Activated T-cell treated with anti-CD3 and anti-CD28 coated beads, Interleukin-2, amount 50 U/mL, for 72 hours (primary cell): ENCODE measurements at places on chromosomes 3 and 15.

GRCh38 chr3:134892326-134892725 is 97.3 kb downstream of the EPHB1 start:
- no peak for DNase-seq

DNA sequence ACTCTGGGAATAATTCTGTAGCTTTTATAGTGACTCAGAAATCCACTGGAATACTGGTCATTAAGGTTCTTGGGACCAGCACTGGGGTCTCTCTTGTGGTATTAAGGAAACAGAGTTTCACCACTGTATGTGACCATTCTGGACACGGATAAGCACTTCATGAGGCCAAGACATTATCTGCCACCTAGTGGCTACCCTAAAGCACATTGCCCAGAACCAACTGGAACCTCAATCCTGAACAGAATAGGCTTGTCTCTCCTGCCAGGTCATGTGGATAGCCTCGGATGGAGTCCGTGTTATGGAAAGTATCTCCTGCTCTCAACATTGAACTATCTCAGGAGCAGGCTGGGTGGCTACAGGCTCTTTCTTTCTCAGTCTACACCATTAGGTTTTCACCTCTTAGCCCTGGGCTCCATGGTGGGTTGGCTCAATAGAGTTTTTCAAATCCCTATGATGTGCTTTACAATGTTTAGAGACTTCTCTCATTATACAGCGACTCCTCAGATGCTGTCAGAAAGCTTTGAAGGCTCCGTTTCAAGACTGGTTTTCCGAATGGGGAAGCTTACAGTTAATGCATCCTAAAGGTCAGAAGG is 167.6 kb upstream of the ST8SIA2 start:
- no peak for DNase-seq

- no peak for DNase-seq
Measured at GRCh38 chr3:37625690-37626360, 235.9 kb upstream of the CTDSPL start.

DNA sequence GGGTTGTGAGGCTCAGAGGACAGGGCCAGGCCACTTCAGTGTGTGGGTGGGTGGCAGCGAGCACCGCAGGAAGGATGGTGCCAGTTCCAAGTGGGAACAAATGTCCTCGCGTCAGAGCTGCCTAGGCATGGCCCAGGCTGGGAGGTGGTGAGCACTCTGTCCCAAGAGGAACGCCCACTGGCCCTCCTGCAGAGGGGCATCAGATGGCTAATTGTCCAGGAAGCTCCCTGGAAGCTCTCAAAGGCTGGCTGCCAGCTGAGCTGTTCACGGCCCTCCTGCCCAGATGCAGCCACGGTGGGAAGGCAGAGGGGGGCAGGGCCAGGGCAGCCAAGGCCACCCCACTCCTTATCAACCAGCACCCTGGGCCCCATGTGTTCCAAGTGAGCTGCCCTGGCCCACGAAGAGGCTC is 55.2 kb downstream of the IQSEC1 start:
- DNase-seq: no peak

GRCh38 chr3:106688464-106688863 is 688.8 kb upstream of the CCDC54 start:
- DNase-seq: no peak

- peak; percentile 83 for DNase-seq
Measured at GRCh38 chr3:63911873-63912767, at the start of gene SCAANT1. TSS of gene SCAANT1 (minus strand) at chr3:63912383.

GRCh38 chr15:98025237-98025636 is 64.7 kb downstream of the ARRDC4 start:
- DNase-seq: no peak

DNA sequence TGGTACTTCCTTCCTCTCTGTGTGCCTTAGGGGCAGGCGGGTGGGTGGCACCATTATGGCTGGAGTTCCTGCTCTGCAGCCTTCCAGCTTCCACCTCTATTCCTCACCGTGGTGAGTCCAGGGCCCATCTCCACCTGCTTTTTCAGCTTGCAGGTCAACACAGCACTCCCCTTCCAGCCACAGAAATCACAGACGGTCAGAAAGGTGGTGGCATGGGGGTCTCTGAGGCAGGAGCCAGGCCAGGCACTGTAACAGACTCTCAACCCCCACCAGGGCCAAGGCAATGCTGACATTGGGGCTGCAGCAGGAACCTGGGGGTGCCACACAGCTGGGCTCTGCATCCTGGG is 16.6 kb downstream of the KLF15 start:
- DNase-seq: no peak

DNA sequence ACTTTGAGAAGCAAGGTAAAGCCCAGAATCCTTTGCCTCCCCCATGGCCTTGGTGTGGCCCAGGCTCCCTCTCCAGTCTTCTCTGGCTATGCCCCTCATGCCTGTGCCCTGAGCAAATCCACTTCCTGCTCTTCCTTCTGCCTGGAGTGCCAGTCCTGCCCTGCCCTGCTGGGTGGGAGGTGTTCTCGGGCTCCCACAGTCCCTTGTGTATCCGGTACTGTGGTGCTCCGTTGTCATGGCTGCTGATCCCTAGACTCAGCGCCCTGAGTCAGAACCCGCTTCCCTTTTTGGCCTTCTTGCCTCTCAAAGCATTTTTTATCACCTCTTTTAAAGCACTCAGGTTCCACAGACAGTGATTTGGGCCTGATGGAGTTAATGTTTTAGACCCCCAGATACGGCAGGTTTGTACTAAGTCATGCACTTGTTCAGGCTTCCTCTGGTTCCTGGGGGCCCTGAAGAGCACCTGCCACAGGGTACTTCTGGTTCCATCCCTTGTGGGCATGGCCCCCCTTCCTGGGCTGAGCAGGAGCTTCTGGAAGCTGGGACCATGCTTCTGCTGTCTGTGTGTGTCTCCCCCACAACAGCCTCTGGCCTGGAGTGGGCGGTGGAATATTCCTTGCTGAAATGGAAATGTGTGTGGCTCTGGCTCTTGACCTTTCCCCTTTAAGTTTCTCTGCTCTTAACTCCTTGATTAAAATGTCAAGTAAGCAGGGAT is 29.6 kb upstream of the ADAMTS7 start:
- no peak for DNase-seq
